ENCODE measurements at places on chromosomes 16 and 17.

DNA sequence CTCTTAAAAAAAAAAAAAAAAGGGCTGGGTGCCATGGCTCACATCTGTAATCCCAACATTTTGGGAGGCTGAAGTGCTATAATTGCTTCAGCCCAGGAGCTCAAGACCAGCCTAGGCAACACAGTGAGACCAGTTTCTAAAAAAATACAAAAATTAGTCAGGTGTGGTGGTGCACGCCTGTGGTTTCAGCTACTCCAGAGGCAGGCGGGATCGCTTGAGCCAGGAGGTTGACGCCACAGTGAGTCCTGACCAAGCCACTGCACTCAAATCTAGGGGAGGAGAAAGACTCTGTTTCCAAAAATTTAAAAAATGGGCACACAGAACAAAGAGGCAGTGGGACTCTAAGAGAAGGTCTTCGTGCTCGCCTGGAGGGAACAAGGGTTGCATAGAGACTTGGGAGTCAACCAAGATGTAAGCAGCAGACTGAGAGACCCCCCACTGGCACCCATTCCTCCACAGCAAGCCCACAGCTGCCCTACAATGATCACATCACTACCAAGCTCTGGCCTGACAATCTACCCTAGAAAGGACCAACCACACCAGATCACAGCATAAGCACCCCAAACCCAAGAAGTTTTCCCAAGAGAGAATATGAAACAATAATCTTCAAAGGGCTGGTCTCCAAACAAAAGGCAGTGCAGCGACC is 121.6 kb downstream of the ANKRD11 start:
- no peak for DNase-seq

GRCh38 chr16:76428858-76429257 is 151.7 kb downstream of the CNTNAP4 start:
- no peak for DNase-seq

- no peak for DNase-seq
Measured at GRCh38 chr16:18789515-18789849, 652 bp downstream of the RPS15A start.

DNA sequence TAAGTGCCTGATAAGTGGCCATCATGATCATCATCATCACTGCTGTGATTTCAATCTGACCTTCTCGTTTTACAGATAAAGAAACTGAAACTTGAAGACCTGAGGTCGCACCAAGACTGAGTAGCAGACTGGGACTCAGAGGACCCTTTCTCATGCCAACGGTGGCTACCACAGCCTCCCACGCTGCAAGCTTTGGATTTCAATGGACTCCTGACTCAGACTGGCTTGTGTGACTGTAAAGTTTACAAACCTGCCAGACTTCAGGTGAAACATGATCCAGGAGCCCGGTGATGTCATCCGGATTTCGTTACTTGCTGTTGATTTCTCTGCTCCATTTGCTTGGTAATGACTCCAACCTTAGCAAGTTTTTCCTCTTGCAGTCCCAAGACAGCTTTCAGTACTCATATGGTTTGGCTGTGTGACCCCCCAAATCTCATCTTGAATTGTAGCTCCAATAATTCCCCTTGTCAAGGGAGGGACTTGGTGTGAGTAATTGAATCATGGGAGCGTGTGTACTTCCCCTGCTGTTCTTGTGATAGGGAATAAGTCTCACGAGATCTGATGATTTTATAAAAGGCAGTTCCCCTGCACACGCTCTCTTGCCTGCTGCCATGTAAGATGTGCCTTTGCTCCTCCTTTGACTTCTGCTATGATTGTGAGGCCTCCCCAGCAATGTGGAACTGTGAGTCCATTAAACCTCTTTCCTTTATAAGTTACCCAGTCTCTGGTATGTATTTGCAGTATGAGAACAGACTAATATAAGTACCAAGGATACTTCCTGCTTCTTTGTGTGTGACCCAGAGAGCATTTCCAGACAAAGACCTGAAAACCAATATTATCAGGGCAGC is 26.7 kb upstream of the IRX6 start:
- no peak for DNase-seq

Data from neuronal stem cell (in vitro differentiated cells).